ENCODE measurements at places on chromosomes 12 and 14.

DNA sequence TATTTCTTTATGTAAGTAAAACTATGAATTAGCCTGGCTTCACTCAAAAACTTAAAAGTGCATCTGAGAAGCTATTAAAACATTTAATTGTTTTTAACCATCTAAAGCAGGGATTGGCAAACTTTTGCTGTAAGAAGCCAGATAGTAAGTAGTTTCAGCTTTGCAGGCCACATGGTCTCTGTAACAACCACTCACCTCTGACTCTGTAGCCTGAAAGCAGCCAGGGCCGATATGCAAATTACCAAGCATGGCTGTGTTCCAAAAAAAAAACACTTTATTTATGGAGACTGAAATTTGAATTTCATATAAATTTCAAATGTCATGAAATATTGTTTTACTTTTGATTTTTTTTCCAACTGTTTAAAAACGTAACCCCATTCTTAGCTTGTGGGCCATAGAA is 95.3 kb downstream of the CIT start:
- DNase-seq = no peak

DNA sequence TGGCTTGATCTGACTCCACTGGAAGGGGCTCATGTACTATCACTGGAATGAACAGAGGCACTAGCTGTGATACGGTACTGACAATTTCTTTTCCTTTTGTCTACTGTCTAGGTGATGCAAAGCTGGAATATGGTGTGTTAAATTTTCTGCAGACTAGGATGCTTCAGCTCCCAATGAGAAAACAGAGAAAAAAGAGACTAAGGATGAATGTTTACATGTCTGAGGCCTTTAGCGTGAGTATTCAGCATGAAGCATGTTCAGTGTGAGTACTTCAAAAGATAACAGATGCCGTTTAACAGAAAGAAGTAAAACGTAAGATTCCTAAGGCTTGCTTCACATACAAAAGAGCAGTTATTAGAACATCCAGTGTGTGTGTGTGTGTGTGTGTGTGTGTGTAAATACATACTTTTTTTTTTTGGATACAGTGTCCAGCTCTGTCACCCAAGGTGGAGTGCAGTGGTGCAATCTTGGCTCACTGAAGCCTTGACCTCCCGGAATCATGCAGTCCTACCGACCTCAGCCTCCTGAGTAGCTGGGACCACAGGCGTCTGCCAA is 92.3 kb upstream of the FERMT2 start:
- no peak for DNase-seq

GRCh38 chr14:75752907-75753594 is 92.0 kb downstream of the TTLL5 start:
- DNase-seq = no peak

DNA sequence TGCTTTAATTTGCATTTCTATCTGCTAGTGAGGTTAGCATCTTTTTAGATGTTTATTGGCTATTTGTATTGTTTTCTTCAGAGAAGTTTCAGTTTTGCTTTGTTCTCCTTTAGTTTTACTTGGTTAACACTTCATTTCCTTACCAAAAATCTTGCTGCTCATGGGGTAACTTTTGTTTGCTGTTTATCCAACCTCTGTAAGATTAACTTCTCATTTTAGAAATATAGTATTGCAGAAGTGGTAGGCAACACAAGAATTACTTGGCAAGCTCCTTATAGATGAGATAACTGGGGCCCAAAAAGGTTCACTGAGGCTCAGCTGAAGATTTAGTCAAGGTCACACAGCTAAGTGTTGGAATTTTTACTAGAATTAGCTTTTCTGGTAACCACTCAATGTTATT is 40.5 kb downstream of the ALKBH1 start:
- no peak for DNase-seq

DNA sequence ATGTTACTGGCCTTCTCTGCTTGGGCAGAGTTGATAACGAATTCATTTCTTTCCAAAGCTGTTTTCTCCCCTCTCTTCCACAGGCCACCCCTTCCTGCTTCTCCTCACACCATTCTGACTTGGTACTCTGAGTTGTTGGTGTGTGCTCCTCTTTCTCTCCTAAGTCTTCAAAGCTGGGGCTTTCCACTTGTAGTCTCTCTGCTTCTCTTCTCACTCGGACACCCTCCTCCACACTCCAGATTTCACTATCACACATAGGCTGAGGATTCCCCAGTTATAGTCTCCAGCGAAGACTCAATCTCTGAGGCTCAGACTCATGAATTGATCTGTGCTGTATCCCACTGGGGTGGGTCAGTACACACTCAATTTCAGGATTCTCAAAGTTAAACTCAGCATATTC is 201.0 kb downstream of the SSPN start:
- DNase-seq = no peak

- no peak for DNase-seq
These were observed 167.0 kb downstream of the PPM1H start for GRCh38 chr12:62767946-62768345.

DNA sequence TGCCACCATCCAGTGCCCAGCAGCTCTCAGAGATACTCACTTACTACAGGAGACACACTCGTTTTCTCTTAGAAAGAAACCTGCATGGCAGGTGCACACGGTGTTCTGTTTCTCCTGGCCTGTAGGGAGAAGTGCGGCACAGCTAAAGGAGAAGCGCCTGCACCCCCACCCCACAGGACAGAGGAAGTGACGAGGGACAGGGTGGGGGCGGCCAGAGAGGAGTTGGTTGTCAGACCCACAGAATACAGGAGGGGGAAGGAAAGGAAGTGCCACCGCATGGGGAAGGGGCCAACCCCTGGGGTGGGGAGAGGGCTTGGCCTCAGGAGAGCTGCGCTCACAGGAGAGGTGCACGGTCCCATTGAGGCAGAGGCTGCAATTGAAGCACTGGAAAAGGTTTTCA is 8.8 kb downstream of the TNFRSF1A start:
- DNase-seq = no peak

DNA sequence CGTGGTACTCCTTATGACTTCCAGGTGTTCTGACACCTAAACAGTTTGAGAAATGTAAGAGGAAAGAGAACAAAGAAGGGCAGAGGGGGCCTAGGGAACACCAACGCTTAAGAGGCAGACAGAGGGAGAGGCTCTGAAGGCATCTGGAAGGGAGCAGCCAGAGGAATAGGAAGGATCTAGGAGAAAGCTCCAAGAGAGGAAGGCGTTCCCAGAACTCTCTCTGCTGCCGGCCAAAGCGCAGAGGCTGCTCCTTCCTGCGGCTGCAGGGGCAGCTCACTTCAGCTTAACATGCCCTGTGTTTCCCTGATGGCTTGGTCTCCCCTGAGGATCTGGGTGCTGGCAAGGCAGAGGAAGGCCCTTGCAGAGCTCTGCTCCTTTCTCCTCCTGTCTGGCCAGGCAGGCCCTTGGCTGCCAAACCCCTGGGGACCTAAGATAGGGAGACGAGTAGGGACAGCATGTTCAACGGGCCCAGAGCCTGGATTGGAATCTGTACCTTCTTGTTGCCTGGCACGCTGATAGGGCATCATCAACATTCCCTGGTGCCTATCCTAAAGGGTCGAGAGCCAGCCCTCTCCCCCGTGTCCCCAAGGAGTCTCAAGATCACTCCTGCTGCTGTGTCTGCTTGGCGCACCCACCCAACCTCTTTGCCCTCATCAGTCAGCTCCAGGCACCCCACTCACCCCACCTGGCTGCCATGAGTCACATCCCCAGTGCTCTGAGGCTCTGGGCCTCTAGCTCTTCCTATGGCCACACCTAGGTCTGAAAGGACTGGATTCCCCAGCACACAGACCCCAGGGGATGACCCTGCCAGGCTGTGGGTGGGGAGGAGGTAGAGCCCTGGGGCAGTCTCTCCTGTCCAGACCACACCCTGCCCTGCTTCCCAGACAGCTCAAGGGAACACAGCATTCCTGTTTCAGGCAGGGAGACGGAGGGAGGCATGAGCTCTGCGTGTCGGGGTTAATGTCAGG is 45.6 kb downstream of the LTBP2 start:
- DNase-seq = no peak

DNA sequence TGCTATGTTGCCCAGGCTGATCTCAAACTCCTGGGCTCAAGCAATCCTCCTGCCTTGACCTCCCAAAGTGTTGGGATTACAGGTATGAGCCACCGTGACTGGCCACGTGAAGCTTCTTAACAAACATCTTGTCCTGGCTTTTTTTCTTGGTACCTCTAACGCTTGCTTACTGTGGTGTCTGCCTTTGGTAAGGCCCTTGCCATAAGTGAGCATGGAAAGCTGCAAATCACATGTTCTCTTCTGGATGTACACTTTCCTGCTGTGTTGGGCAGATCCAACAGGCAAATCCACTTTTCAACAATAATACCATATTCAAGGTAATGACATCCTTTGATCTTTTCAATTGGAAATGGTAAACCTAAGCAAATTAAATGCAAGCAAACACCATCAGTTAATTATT is 54.6 kb downstream of the ARF6 start:
- DNase-seq = no peak

GRCh38 chr14:54600717-54601109 is 33.8 kb downstream of the SAMD4A start:
- DNase-seq = no peak

DNA sequence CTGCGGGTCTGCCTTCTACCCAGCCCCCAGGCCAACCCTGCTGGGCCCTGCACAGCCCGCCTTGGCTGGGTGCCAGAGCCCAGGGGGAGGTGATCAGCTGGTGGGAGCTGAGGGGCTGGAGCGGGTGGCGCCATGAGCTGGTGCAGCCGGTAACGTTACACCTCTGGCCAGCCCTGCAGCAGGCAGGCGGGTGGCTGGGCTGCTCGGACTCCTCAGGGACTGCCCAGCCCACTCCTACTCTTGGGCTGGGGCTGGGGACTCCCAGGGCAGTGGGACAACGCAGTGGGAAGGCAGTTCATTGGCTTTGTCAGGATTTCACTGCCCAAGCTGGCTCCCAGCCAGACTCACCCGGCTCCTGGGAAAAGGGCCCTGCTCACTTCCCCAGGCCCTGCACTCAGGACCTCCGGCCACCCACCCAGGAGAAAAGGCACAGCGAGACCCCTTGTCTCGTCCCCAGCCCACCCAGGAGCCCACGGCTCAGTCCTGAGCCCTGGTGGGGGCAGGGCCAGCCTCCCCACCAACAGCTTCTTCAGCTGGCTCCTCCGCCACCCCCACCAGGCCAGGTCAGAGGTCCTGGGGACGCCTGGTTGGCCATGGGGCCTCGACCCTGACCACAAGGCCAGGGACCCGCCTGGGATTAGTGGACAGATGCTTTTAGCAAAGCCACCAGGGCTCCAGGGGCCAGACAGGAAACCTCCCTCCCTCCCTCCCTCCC is 1.0 kb downstream of the PGF start:
- no peak for DNase-seq

DNA sequence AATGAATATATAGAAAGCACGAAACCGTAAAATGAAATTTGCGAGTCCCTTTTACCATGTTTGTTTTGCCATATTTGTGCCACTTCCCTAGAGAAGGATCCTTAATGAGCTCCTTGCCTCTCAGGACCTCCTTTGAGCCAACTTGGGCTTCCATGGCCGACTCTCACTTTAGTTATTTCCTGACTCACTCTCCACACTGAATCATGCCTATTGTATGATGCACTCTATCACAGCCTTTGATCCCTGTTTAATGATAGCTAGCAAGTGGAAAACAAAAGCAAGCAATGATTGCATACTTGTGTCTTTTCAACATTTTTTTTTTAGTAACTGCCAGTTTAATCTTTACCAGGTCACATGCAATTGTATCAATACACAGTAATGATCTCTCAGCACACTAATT is 153.2 kb downstream of the CCER1 start:
- DNase-seq = no peak

GRCh38 chr12:124162151-124163110 is 132.5 kb upstream of the RFLNA start:
- no peak for DNase-seq

GRCh38 chr14:54659365-54659764 is 92.4 kb downstream of the SAMD4A start:
- no peak for DNase-seq

GRCh38 chr14:68343534-68344118 is 449.2 kb downstream of the ZFP36L1 start:
- DNase-seq = no peak

- no peak for DNase-seq
These were observed 7.8 kb downstream of the CRACR2A start for GRCh38 chr12:3745152-3745551.

GRCh38 chr14:52332269-52332668 is 18.2 kb downstream of the PTGER2 start:
- no peak for DNase-seq

DNA sequence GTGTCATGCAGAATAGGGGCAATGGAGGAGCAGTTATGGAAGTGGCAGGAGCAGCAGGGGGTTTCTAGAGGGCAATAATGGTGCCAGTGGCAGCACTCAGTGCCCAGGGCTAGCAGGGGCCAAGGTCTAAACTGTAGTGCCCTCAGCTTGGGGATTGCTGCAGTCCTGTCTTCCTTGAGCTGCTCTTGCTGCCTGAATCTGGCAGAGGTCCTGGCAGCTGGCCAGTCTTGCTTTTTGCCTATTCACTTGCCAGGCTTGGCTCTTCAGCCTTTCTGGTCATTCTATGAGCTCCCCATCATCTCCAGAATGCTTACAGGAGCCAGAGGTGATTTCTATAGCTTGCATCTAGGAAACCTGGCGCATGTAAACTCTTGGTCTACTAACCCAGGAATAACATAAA is 72.0 kb downstream of the SUDS3 start:
- no peak for DNase-seq

DNA sequence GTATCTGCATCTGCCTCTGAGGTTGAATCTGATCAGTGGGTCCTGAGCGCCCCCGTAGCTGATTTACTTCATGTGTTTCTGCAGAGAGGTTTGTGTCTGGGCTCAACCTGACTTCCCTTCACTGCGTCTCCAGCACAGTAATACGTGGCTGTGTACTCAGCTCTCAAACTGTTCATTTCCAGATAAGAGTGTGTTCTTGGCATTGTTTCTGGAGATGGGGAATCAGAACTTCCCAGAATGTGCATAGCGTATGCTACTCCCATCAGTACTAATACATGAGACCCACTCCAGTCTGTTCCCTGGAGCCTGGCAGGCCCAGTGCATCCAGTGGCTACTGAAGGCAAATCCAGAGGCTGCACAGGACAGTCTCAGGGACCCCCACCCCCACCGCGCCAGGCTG is 1297.2 kb downstream of the TMEM121 start:
- no peak for DNase-seq

- DNase-seq = no peak
These were observed 261.7 kb downstream of the LRFN5 start for GRCh38 chr14:41868396-41868795.

GRCh38 chr12:92926549-92926948 is 2.5 kb downstream of the EEA1 start:
- no peak for DNase-seq

- DNase-seq = no peak
These were observed 25.4 kb downstream of the TTC6 start for GRCh38 chr14:37620856-37621255.

DNA sequence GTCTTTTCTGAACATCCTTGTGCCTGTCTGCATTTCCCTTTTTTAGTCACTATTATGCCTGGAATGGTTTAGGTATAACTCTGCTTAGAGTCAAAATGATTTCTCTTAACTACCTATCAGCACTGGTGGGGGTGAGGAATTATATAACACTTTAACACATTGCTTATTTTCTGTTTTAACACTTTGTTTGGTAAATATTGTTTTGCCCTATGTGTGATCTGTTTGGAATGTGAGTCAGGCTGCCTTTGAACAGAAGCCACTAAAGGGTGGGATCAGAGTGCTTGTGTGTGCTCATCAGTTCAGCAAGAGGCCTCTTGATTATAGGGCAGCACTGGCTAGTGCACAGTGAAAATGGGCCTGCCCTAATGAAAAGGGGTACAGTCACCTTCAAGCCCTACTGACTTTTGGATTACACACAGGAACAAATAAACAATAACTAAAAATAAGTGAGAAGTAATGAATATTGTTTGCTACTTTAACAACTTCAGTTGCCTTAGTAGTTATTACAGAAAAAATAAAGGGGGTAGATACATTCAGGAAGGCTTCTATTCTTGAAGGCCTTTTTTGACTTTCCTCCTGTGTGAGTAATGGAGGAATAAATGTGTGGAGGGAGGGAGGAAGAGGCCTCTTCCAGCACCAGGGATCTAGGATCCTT is 23.2 kb downstream of the NGDN start:
- no peak for DNase-seq
